ENCODE measurements at places on chromosomes 12 and 14.

GRCh38 chr12:76020281-76020680 lies 11.3 kb downstream of the PHLDA1 start:
- DNase-seq: peak; percentile 21

GRCh38 chr12:13602172-13602571 lies 379.2 kb downstream of the GRIN2B start:
- no peak for DNase-seq

GRCh38 chr12:13981296-13981962 lies at the start of gene GRIN2B:
Gene GRIN2B, minus strand, starts transcription at chr12:13981602. Its CDS starts 115,394 bp downstream, at chr12:13866208.
- no peak for DNase-seq

DNA sequence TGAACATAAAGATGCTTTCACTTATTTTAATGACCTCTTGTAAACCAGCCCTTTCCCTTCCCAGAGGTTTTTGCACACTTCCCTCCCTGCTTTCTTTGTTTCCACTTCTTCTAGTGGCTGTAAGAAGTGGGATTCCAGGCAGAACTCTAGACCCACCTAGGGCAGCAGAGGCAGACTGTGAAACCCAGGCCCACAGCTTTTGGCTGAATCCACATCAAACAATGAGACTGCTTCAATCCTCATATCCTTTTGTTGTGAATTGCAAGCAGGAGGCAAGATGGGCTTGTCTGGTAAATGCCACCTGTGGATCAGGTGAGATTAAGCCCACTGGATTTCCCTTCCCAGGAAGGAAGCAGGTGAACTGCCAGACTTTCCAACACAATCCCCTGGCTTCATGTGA lies 12.8 kb downstream of the CCDC177 start:
- DNase-seq: no peak

GRCh38 chr12:78269620-78270019 lies 438.9 kb downstream of the NAV3 start:
- DNase-seq: no peak
